ENCODE measurements at places on chromosomes 7 and 10. TPM values are rescaled to one million over a fixed set of nuclear protein-coding genes. Genes with fewer than 3 reads are reported as not detected.

Gene CLRN3
- total RNA-seq, result 0.12 TPM

Gene PTF1A
- total RNA-seq, result not detected

Gene IL6
- total RNA-seq, result not detected

Gene GPC2
- total RNA-seq, result 61.0 TPM

Gene PRLHR
- total RNA-seq, result not detected

Gene JCAD
- 1.3 TPM for total RNA-seq

Gene MYL10
- total RNA-seq, result not detected

Gene ADCY1
- 7.4 TPM for total RNA-seq

Gene TWIST1
- not detected for total RNA-seq

Gene HOXA11
- total RNA-seq, result not detected

Gene CCL24
- total RNA-seq, result not detected

Gene SPDYE2
- total RNA-seq, result not detected

Gene LIPM
- total RNA-seq, result not detected

Gene LAMB4
- total RNA-seq, result not detected

All from neural progenitor cell (in vitro differentiated cells).